RWPE2 (cell line): ENCODE measurements at places on chromosomes 7 and 10.

DNA sequence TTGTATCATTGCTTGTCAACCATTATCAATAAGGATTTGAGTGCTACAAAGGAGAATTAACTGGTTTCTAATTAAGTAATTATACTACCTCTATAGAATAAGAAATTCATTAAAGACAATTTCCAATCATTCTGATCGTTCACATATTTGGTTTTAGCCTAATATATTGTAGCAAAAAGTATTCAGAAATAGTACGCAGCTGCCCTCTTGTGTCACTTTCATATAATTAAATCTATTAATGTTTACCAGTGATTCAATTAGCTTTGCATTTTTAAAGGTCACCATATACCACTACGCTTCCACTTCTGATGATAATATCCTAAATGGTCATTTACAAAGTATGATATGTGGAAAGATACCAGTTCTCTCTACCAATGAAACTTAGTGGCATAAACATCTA is 128.3 kb downstream of the NEBL start:
- no peak overlapping the region for H3K4me3 ChIP-seq
- no peak overlapping the region for H3K27ac ChIP-seq
- no peaks in the 10 kb centered on the region for H3K36me3 ChIP-seq
- H3K4me1 ChIP-seq = no peaks in the 10 kb centered on the region
- no peaks in the 10 kb centered on the region for H3K27me3 ChIP-seq
- DNase-seq = no peak

- peaks cover 10% of the 10 kb centered on the region for H3K4me1 ChIP-seq
- H3K27me3 ChIP-seq = no peaks in the 10 kb centered on the region
- H3K27ac ChIP-seq = no peak overlapping the region
- H3K4me3 ChIP-seq = no peak overlapping the region
- H3K36me3 ChIP-seq = no peaks in the 10 kb centered on the region
Measured at GRCh38 chr10:4409319-4409718, 416.7 kb upstream of the AKR1E2 start.

- no peak overlapping the region for H3K27ac ChIP-seq
- no peaks in the 10 kb centered on the region for H3K36me3 ChIP-seq
- no peaks in the 10 kb centered on the region for H3K27me3 ChIP-seq
- no peak for DNase-seq
- H3K4me1 ChIP-seq = no peaks in the 10 kb centered on the region
Measured at GRCh38 chr7:80999100-80999499, 80.2 kb upstream of the SEMA3C start.

- no peak for DNase-seq
- no peaks in the 10 kb centered on the region for H3K27me3 ChIP-seq
- H3K27ac ChIP-seq = peak overlapping the region; percentile 39
- peak overlapping the region; percentile 97 for H3K4me3 ChIP-seq
- 0 out of 2 replicates have a peak, but pooled peaks cover 4% of the 10 kb centered on the region for H3K36me3 ChIP-seq
- H3K4me1 ChIP-seq = no peaks in the 10 kb centered on the region
Measured at GRCh38 chr7:50793120-50793946, 10.6 kb upstream of the GRB10 start.

DNA sequence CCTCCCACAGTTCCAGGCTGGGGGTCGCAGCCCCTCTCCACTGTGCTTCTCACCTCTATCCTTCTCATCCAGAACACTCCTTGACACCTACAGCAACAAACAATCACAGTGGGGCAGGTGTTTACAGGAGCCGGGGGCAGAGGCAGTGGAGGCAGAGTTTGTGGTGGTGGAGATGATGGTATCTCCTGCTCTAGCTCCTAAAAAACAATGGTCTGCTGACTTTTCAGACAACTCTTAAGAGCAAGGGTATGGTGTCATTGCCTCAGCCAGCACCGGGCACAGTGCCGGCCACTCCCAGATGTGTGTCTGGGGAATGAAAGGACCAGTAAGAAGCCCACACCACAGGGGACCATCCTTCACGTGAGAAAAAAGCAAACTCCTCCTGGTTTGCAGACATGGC is 36.3 kb upstream of the ANTXRL start:
- H3K36me3 ChIP-seq = no peaks in the 10 kb centered on the region
- no peaks in the 10 kb centered on the region for H3K4me1 ChIP-seq
- no peak overlapping the region for H3K4me3 ChIP-seq
- no peak for DNase-seq
- no peak overlapping the region for H3K27ac ChIP-seq

- H3K4me3 ChIP-seq = no peak overlapping the region
- no peak overlapping the region for H3K27ac ChIP-seq
- H3K27me3 ChIP-seq = no peaks in the 10 kb centered on the region
- no peak for DNase-seq
- peaks cover 13% of the 10 kb centered on the region for H3K4me1 ChIP-seq
Measured at GRCh38 chr7:6407434-6407833, 40.3 kb downstream of the DAGLB start.

GRCh38 chr10:62112300-62112699 is 156.3 kb downstream of the RTKN2 start:
- H3K27ac ChIP-seq = no peak overlapping the region
- no peaks in the 10 kb centered on the region for H3K36me3 ChIP-seq
- no peak overlapping the region for H3K4me3 ChIP-seq
- H3K27me3 ChIP-seq = no peaks in the 10 kb centered on the region

- H3K36me3 ChIP-seq = no peaks in the 10 kb centered on the region
- H3K4me1 ChIP-seq = peaks cover 30% of the 10 kb centered on the region
- DNase-seq = no peak
- no peak overlapping the region for H3K27ac ChIP-seq
- no peak overlapping the region for H3K4me3 ChIP-seq
Measured at GRCh38 chr10:24887855-24888231, 64.6 kb downstream of the PRTFDC1 start.

- no peaks in the 10 kb centered on the region for H3K36me3 ChIP-seq
- no peak for DNase-seq
- H3K4me1 ChIP-seq = no peaks in the 10 kb centered on the region
Measured at GRCh38 chr7:16515785-16516685, 10.6 kb upstream of the LRRC72 start.
